Activated CD8-positive, alpha-beta memory T cell treated with anti-CD3 and anti-CD28 coated beads for 4 hours (primary cell): ENCODE measurements at places on chromosomes 2 and 18.

GRCh38 chr2:177983183-177983788 is 89.3 kb downstream of the PDE11A start:
- DNase-seq = no peak

- DNase-seq = no peak
These were observed 7.4 kb downstream of the IL1R2 start for GRCh38 chr2:101998896-101999789.

DNA sequence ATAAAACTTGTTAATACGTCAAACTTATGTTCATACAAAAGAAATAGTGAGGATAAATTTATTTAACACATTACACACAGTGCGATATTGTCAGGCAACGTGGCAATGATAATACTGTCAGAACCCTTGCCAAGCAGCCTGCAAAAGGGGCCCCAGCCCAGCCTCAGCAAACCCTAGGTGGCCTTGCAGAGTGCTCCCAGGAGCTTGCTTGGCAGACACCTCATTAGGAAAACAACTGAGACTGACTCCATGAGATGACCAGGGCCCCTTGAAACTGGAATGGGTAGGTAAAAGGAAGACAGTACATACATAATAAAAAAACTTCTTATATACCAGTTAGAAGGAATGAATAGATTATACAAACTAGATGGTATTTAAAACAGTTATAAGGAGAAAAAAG is 136.6 kb upstream of the EPC2 start:
- DNase-seq = no peak

- no peak for DNase-seq
These were observed 108.2 kb downstream of the RTP5 start for GRCh38 chr2:241977557-241978300.

GRCh38 chr18:50320719-50321118 is 33.2 kb upstream of the CXXC1 start:
- DNase-seq = no peak

DNA sequence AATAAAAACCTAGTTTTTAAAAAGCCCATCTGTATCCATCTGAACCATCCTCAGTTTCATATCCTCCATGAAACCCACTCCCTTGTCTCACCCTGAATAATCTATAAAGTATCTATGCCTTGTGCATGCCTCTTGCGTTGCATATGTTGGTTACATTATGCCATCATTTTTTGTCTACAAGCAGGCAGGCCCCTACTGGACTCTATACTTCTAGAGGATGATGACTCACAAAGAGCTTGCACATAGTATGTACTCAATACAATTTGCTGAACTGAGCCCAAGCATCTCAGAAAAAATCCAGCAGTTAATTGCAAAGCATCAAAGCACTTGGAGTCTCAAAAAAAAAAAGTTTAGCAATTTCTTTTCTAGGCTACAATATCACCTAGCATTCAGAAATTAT is 95.6 kb downstream of the DYM start:
- DNase-seq = no peak

GRCh38 chr2:108182489-108182888 is 57.3 kb upstream of the SULT1C3 start:
- no peak for DNase-seq

- no peak for DNase-seq
These were observed 306.2 kb downstream of the SETBP1 start for GRCh38 chr18:44986933-44987332.

DNA sequence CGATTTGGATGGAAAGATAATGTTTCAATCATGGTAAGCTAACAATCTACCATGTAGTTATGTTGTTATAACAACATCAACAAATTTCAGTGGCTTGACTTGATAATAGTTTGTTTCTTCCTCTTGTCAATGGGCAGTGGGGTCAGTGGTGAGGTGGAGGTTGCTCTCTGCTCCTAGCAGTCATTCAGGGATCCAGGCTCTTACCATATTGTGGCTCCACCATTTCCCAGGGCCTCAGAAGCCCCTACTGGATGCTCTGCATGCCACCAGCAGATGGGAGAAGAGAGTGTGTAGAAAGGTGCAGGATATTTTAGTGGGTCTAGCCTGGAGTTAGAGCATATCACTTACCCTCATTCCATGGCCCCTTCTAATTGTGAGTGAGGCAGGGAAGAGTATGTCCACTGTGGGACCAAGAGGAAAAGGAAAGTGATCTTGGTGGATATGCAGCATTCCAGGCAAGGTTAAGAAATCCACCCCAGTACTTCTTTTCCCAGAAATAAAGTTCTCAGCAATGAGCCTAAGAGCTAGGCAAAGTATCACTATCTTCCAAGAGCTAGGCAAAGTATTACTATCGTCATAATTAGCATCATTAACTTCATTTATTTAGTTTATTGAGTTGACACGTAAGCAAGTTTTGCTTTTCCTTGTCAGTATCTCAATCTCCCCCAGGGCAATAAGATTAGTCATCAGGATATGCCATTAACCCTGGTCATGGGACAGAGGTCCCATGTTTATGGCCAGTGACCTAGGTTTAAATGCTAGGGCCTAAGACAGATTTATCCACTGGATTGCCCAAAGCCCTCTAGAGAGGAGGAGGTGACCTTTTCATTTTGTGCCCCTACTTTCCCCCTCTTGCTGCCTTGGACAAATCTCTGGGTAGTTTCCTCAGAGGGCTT is 4.2 kb upstream of the IWS1 start:
- DNase-seq = no peak
